ENCODE measurements at places on chromosomes 7 and 10. TPM values are rescaled to one million over a fixed set of nuclear protein-coding genes. Genes with fewer than 3 reads are reported as not detected.

PLAC9 gene
- total RNA-seq, result 8.8 TPM

TMEM213 gene
- not detected for total RNA-seq

SPDYE6 gene
- total RNA-seq, result not detected

- no peaks in the 10 kb centered on the region for H3K27me3 ChIP-seq
- no peaks in the 10 kb centered on the region for H3K36me3 ChIP-seq
- no peaks in the 10 kb centered on the region for H3K4me1 ChIP-seq
- no peak for DNase-seq
- H3K4me3 ChIP-seq, result no peak overlapping the region
These were observed 121.2 kb upstream of the NPVF start for GRCh38 chr7:25349283-25350017.

DNA sequence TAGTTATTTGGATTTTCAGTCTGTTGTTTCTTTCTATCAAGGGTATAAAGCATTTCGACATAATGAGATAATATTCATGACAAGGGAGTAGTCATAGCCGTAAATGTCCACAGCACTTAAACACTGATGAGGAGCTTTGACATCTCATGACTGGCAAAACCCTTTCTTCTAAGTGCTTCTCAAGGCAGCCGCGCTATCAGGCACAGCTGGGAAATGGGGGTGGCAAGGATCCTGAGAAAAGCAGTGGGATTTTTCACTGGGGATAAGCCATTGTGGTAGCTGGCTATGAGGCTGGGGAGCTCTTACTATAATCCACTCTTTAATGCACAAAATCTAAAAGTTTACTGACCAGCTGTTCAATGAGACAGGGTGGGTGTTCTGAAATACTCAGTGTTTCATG, 493.2 kb upstream of the KLF6 start:
- peaks cover 3% of the 10 kb centered on the region for H3K4me1 ChIP-seq
- H3K27ac ChIP-seq, result no peak overlapping the region
- no peak overlapping the region for H3K4me3 ChIP-seq
- DNase-seq, result no peak
- H3K27me3 ChIP-seq, result no peaks in the 10 kb centered on the region
- H3K36me3 ChIP-seq, result no peaks in the 10 kb centered on the region

- H3K27me3 ChIP-seq, result no peaks in the 10 kb centered on the region
- peak; percentile 63 for DNase-seq
- H3K27ac ChIP-seq, result no peak overlapping the region
- H3K36me3 ChIP-seq, result no peaks in the 10 kb centered on the region
These were observed 26.9 kb downstream of the MYPN start for GRCh38 chr10:68135922-68136792.

Measured in endodermal cell (in vitro differentiated cells).